Right kidney (tissue), 9 donors: ENCODE measurements at places on chromosomes 1 and 21.

- DNase-seq, result no peak
Observed at GRCh38 chr1:147842578-147842977, 60.0 kb upstream of the GJA8 start.

- no peak for DNase-seq
Observed at GRCh38 chr1:115609021-115609420, 32.7 kb upstream of the VANGL1 start.

DNA sequence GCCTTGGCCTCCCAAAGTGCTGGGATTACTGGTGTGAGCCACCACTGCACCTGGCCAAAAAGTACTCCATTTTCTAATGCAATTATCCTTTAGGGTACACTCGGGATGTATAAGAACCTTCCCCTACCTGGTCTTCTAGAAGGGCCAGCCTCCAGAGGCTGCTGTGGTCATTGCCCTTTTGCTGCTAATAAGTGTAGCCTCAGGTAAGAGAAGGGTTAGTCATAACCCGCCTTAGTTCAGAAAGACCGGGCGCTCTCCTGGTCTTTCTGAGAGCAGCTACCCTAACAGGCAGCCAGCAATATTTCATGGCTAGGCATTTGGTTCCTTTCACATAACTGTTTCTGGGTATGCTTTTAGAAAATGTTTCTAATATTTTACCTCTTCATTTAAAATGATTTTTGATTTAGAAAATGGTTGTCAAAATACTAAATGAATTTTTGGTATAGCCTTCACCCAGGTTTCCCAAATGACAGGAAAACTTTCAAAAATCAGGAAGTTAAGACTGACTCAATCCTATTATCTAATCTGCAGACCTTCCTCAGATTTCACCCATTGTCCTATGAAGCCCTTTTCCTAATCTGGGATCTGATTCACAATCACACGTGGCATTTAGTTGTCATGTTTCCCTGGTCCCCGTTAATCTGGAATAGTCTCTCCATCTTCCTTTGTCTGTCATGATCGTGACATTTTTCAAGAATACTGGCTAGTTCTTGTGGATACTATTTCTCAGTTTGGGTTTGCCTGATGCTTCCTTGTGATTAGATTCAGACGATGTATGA lies 479.0 kb downstream of the SIPA1L2 start:
- no peak for DNase-seq

GRCh38 chr1:5708346-5709245 lies 283.6 kb downstream of the NPHP4 start:
- no peak for DNase-seq

GRCh38 chr1:247338723-247339275 lies 7.1 kb upstream of the ZNF496 start:
- DNase-seq, result no peak

- no peak for DNase-seq
Observed at GRCh38 chr1:4664606-4665005, 10.2 kb downstream of the AJAP1 start.

DNA sequence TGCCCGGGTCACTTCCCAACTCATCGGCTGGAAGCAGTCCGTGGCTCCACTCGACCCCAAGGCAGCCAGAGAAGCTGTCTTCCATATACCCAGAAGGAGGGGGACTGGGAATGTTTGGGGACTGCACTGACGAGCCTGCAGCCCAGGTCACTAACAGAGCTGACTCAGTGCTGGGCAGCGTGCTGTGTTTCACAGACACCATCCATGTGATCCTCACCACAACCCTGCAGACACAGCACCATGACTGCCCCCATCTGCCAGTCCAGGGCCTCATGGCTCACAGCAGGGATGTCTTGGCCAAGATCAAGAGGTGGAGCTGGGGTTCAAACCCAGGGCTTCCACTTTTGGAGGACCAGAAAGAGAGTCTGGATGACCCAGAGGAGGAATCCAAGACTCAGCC lies 67.9 kb downstream of the KLHDC7A start:
- DNase-seq, result no peak
